ENCODE measurements at places on chromosomes 2 and 18.

DNA sequence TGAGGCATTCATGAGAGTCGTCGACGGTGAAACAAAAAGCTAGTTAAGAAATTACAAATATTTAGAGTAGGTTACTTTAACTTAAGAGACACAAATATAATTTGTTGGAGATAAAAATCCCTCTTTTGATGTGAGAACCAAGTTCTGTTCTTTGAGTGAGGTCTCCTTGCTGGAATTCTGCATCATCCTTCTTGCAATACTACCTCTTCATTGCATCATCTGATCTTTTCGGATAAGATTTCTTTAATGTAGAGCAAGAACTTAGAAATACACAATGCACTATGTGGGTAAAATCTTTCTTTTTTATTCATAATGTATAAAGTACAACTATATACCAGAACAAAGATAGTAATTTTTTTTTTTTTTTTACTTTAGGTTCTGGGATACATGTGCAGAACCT, 118.4 kb downstream of the ARL4C start:
- DNase-seq, result no peak

DNA sequence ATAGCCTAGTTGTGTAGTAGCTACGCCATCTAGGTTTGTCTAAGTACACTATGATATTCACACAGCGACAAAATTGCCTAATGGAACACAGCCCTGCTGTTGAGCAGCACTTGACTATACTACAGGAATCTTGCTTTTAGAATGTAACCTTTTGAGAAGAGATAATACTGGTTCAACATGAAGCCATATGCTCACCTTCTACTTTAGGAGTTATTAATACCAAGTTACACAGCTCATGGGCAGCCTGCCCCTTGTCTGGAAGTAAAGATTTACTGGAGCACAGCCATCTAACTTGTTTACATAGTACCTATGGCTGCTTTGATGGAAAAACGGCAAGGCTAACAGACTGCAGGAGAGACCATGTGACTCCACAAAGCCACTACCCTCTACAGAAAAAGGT, 174.8 kb downstream of the DYM start:
- no peak for DNase-seq

- no peak for DNase-seq
These were observed 40.0 kb downstream of the ETAA1 start for GRCh38 chr2:67437114-67437513.

- DNase-seq, result no peak
These were observed 264.4 kb downstream of the NEDD4L start for GRCh38 chr18:58308463-58308862.

GRCh38 chr2:118939994-118940393, 2.0 kb upstream of the MARCO start:
- no peak for DNase-seq

GRCh38 chr2:172993931-172994717, 81.5 kb upstream of the MAP3K20 start:
- DNase-seq, result no peak

DNA sequence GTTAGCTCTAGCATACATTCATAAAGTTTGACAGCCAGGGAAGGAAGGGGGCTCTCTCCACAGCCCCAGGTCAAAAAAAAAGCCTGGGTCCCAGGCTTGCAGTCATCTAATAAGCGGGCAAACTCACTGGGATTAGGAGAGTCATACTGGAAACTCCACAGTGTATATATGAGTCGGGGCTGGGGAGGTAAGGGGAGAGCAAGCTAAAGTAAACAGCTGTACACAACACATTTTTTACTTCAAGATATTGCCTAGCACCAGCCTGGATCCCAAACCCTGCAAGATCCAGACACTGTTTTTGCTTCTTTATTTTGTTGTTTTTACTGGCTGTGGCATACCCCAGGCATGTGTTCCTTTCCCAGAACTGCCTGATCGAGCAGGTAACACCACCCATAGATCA, 291.3 kb upstream of the TANK start:
- no peak for DNase-seq

GRCh38 chr2:157487747-157488146, 43.9 kb upstream of the CYTIP start:
- no peak for DNase-seq

- DNase-seq, result no peak
These were observed 53.8 kb downstream of the CTIF start for GRCh38 chr18:48592540-48593171.

GRCh38 chr18:11529081-11529480, 80.3 kb upstream of the SLC35G4 start:
- no peak for DNase-seq

DNA sequence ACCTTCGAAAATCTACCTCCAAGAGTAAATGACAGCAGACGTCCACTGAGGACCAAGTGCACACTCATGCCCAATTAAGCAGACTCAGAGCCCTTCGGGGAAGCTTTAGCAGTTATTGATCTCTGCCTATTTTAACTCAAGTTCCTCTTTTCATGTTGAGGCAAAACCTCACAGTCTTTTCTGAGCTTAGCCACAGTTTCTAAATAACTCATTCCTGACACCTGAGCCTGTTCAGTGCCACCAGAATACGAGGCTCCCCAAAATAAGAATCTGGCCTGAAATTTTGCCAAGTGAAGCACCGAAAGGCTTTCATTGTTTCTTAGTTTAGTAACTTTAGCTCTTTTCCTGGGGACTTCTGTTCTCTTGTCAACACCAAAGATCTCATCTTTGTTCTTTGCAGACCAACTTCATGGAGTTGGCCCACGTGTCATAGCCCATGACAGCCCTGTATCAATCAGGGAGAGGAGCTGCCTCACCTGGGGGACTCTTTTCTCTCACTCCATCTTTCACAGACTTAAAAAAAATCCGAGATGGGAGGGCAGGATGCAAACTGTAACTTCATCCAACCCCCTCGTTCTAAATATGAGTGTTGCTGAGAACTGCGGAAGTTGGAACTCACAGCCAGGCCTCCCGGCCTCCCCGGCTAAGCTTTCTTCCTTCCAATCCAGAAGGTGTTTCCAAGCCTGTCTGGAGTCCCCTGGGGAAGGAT, 22.2 kb downstream of the INPP5D start:
- DNase-seq, result no peak

GRCh38 chr2:43592443-43592842, 3.4 kb downstream of the THADA start:
- DNase-seq, result no peak
